ENCODE measurements at places on chromosomes 1 and 21.
A peak's percentile ranks its signal among the peaks of the same experiment; 100 is the strongest.

- DNase-seq, result peak; percentile 64
These were observed 4.9 kb upstream of the MASP2 start for GRCh38 chr1:11051781-11052511.

GRCh38 chr1:172002725-172003345 lies 161.5 kb downstream of the DNM3 start:
- DNase-seq, result peak; percentile 50

- no peak for DNase-seq
These were observed 29.8 kb upstream of the A3GALT2 start for GRCh38 chr1:33350611-33351280.

GRCh38 chr1:185069202-185069772 lies 23.9 kb downstream of the RNF2 start:
- DNase-seq, result no peak

DNA sequence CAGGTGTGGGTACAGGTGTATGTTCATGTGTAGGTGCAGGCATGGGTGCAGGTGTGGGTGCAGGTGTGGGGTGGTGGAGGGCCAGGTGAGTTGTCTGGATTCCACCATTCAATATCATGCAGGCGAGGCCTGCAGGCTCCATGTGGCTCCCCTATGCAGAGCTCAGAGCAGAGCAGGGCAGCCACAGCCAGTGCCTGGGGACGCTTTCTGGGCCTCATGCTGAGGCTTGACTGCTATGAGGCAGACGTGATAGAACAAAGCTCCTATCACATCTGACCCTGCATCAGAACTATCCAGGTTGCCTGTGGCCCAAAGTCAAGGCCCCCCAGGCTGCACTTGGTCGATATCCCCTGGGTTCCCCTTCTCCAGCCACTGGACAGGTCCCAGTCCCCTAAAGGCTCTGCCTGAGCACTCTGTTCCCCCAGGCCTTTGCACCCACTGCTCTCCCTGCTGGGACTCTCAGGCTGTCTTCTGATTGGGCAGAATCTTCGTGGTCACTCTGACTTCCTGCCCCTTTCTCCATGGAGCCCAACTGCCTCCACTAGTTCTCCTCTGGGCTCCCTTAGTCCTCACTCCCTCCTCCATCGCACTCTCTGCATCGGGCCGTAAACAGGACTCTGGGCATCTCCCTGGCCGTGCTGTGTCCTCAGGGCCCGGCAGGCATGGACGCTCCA lies 78.6 kb upstream of the ACTL8 start:
- peak; percentile 20 for DNase-seq

DNA sequence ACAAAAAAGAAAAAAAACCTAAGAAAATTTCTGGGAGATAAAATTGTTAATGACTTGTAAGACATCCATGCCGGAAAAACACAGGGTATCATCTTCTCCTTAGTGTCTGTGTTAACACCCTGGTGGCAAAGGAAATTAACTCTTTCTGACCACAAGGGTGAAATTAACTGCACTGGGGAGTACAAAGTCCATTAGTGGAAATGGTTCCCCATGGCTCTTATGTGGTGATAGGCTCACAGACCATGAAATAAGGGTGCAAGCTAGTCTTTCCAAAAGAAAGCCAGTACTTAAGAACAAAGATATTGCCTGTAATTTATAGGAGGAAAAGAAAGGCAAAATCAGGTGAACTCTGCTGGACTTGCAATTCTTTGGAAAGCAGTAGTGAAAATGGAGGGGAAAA lies 185.4 kb downstream of the LRRIQ3 start:
- no peak for DNase-seq

- no peak for DNase-seq
These were observed 292.9 kb downstream of the PLPP3 start for GRCh38 chr1:56286506-56286905.

DNA sequence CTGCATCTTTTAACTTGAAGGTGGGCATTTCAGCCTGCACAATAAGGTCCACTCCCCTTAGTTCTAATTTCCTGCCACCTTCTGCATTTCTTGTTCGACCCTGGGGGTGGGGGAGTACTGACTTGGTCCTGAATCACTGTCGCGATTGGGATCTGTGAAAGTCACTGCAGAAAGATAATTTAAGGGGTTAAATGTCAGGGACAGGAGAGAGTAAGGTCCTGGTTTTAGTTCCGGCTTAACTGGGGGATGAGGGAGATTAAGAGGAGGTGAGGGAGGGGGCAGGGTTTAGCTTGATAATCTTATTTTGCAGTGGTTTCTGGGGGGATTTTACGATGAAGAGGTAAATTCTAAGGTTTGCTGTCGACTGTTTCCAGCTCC lies 128.1 kb downstream of the MRPS6 start:
- no peak for DNase-seq

DNA sequence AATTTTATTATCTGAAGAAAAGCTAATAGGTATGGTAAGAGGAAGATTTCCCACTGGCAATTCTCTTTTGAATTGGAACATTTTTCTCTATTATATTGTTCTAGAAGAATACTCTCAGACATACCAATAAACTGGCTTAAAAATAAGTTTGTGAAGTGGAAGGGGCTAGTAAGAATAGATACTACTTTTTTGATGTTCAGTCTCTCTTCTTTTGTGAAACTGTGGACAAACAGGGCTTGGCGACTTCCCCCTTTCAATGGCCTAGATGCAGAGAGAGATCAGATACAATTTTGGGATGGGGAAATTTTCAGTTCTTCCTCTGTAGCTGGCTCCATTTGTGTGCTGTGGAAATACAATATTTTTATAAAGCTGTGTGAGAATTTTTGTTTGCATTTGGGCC lies 2.5 kb downstream of the PBX1 start:
- DNase-seq, result no peak

DNA sequence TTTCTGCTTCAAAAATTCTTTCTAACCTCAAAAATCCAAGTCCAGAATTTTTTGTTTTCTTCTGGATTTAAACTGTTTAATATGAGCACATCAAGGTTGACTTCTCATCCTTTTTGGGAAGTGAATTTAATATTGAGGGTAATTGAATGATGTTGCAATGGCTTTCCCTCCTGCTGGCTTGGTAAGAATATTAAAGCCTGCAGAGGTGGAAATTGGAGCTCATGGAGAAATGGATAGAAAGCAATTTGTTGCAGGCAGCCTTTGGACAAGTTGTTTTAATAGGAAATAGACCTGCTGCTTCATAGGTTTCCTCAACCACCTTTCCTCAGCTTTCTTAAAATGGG lies 124.7 kb downstream of the SYT2 start:
- no peak for DNase-seq

DNA sequence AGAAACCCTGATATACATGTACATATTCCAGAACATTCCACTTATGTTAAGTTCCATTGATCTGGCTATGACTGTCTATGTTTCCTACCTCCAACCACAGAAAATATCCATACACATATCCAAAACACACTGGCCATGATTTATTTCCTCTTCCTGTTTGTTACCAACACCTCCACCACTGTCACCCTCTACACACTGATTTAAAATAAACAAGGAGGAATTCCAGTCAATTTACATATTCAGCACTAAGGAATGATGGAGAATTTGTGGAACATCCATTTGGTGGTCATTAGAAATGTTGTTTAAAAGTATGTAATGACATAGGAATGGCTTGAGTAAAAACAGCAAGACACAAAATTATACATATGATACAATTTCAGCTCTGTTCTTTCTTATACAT lies 5.5 kb upstream of the STX6 start:
- no peak for DNase-seq

- DNase-seq, result peak; percentile 68
These were observed 17.1 kb upstream of the CCDC190 start for GRCh38 chr1:162878000-162878596.

DNA sequence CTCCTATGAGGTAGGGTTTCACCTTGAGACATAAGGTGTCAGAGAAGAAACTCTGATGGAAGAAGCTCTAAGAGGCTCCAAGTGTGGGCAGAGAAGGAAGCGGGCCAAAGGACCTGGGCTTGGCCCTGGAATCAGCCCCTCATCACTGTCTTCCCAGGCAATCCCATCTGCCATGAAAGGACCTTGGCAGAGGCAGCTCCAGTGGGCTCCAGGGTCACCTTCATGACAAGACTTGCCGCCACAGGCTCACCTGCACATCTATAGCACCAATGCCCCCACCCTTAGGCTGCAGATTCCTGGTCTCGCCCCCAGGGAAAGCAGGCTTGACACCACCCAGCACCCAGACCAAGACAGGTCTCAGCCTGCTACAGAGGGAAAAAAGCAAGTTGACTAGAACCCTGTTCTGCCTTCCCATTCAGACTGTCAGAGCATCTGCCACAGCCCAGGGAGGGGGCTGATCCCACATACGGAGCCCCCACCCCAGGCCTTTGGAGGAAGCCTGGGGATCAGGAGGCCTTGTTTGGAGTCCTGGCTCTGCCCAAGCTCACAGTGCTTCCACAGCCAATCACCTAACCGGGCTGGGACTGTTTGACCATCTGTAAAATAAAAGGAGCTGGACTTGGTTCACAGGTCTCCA lies 490 bp upstream of the FAM110D start:
- DNase-seq, result no peak

GRCh38 chr1:161139766-161140165 lies 7.3 kb upstream of the DEDD start:
- peak; percentile 66 for DNase-seq

DNA sequence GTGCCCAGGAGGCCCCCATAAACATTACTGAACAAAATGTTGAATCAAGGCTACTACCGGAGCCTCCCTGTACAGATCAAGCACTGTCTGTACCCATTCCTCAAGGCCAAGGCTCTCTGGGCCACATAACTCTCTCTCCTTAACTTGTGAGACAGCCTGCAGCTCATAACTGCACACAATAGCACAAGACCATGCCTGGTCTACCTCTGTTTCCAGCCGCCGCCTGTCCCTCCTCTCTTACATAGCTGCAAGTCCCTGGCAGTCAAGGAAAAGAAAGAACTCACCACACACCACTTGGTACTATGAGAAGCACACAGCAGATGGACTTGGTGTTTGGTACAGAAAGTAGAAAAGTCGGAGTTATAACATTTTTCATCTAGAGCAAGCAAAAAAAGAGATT lies 91.1 kb downstream of the SSBP3 start:
- DNase-seq, result no peak

GRCh38 chr1:28508435-28508754 lies 2.6 kb downstream of the RCC1 start:
- no peak for DNase-seq

GRCh38 chr21:14275702-14276205 lies 59.8 kb downstream of the RBM11 start:
- no peak for DNase-seq

GRCh38 chr1:24963943-24964693 lies 34.0 kb upstream of the RUNX3 start:
- DNase-seq, result no peak

GRCh38 chr1:23979387-23979880 lies 693 bp downstream of the SRSF10 start:
- DNase-seq, result no peak

- no peak for DNase-seq
These were observed 1187.4 kb upstream of the NCAM2 start for GRCh38 chr21:19810779-19811178.

- DNase-seq, result no peak
These were observed 384.0 kb downstream of the RRAGC start for GRCh38 chr1:38475624-38476005.

DNA sequence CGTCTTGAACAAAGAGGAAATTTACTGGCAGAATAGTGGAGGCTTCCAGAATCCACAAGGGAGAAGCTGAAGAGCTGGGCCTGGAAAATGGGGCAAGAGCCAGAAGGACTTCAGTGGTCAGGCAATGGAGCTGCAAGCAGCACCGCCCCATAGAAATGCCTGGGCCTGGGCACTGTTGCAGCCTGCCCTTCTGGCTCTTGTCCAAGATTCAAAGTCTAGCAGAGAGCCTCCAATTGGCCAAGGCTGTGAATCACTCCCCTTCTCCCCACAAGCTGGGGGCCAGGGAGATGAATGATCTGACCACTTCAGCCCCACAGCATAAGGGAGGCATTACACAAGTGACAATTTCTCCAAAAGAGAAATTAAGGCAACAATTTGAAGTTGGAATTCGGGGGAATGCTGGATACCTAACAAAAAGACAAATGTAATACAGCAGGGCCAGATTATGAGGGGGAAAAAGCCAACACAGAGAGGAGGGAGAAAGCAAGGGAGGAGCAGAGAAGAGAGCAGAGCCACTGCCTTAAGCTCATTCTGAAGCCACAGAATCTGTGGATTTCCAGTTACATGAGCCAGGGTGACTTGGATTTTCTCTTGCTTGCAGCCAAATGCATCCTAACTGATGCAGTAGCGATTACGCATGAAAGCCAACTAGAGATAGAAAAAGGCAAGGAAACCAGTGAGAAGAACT lies 80.3 kb downstream of the LRIG2 start:
- DNase-seq, result no peak

DNA sequence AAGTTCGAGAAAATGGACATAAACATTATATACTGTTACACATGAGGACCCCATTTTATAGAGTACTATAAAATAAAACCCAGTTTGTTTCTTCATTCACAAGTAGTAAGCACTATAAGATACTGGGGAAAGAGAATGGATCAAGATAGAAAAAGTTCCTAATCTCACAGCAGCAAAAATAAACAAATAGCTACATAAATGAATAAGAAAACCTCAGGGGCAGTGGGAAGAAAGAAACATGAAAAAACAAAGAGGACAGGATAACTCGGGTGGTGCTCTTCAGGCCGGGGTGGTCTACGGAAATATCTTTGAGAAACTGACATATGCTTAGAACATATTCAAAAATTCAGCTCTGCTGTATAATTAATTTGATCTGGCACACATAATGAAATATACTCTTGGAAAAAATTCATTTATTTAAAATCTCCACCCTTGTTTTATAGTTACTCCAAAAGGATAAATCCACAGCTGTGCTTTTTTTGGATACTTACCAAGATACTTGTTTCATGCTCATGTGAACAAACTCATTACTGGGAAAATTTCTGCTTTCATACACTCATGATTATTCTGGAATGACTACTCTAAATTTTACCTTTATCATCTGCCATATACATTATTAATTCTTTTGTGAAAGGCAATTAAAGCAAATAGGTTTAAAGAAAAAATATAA lies 20.0 kb downstream of the CEP170 start:
- DNase-seq, result no peak

- no peak for DNase-seq
These were observed 2.1 kb downstream of the KAZN start for GRCh38 chr1:14600405-14601112.

- DNase-seq, result no peak
These were observed 109.6 kb upstream of the TSPAN2 start for GRCh38 chr1:115198938-115199337.
